ENCODE measurements at places on chromosomes 5 and 9. TPM values are rescaled to one million over a fixed set of nuclear protein-coding genes. Genes with fewer than 3 reads are reported as not detected.

Gene HCN1
- total RNA-seq: 0.36 TPM

Gene VLDLR
- 28.1 TPM for total RNA-seq

DNA sequence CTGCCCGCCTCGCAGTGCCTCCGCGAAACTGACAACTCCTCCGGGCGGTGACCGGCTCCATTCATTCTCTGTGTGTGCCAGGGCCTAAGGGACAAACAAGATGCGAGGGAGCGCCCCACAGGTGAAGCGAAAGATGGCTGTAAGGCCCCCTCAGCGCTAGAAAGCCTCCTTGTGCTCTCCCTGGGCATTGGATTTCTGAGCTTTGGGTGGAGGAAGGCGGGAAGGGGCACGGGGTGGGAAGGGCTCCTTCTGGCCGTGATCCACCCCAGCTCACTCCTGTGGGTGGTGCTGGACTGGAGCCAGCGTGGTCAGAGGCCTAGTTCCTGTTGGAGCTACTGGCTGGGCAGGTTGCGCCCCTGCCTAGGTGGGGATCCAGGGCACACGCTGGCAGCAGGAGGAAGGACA lies 943 bp downstream of the GALNT12 start:
- no peak for DNase-seq

GRCh38 chr9:5292141-5292540 lies 12.4 kb downstream of the RLN2 start:
- DNase-seq: no peak

- DNase-seq: no peak
These were observed 2002.2 kb upstream of the ACO1 start for GRCh38 chr9:30382271-30382670.

- no peak for DNase-seq
These were observed 41.7 kb upstream of the TMEM250 start for GRCh38 chr9:136160381-136160841.

DNA sequence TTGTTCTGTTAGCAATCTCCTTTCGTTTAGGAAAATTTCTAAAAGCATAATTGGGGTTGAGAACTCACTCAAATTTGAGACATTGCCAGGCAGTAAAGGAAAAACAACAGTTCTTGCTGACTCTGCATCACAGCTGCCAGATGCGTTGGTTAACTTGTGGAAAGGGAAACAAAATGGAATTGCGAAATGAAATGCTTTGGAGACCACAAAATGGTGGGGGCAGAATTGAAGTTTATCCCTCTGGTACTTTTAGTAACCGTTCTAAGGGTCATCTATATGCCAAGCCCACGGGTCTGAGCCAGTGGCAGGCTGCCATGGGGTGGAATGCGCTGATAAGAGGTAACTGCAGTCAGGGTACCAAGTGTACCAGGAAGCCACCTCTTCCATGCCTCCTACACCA lies 28.6 kb upstream of the SELENOP start:
- peak; percentile 66 for DNase-seq

Data from psoas muscle (tissue), 8 donors.